Putamen (tissue), 1 donor: ENCODE measurements at places on chromosomes 5 and 9.

GRCh38 chr9:112120439-112120925, 54.6 kb downstream of the SUSD1 start:
- peak; percentile 76 for DNase-seq

DNA sequence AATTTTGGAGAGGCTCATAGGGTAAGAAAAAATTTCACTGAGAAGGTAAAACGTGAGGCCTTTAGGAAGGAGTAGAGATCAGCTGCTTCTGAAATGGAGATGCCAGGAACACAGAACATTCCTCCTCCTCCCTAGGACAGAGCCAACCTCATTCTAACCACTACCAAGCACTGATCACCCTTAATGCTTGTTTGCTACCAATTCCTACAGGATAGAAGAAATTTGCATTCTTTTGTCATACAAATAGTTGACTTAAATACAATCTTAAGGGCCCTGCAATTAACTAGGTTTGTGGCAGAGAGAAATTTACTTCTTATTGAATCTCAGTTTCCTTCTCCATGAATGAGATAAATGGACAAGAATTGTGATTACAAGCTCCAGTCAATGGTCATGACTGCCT, 780.2 kb upstream of the WWC1 start:
- no peak for DNase-seq

DNA sequence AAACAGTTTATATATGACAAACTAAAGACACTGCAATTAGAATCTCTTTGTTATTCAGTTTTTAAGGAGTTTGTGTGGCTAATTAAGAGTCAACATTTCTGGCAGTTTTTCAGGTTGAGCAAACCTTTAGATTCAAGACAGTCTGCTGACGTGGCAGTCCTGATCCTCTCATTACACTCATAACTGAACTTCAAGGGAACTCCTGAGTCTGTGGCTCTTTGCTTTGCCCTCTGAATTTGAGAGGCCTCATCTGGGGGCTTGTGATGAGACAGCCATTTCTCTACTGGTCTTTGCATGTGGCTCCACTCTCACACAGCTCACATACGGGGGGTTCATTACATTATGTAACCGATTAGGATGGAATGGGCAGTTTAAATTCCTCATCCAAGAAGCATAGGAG, 182.9 kb upstream of the MEF2C start:
- DNase-seq = no peak

DNA sequence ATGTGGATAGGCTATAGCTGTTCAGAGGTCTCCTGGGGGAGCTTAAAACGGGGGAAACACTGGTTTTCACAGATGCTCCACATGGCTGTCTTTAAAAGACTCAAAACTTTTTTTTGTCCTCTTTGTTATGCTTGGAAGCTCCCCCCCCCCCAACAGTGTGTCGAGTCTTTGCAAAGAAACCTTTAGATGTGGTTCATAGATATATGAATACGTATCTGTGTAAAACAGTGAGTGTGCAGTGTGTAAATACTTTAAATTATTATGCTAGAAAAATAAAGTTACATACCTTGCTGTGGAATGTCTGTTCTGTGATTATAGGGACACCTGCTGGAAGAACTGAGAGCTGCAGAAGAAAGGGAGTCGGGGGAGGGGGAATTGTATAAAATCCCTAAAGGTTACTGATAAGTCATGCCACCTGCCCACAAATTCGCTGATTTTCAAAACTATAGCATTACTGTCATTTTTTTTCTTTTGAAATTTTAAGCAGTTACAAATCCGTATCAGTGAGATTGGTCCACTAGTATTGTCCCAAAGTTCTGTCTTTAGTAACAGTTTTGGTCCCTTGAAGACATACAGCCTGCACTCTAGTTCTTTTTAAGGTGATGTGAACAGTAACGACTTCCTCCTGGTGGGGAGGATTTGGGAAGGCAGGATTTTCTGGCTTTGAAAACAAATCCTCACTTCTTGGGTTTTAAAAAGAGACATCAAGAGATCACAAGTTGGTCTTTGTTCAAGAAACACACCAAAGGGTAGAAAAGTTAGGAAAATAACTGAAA, 22.9 kb downstream of the RGMB start:
- DNase-seq = no peak

DNA sequence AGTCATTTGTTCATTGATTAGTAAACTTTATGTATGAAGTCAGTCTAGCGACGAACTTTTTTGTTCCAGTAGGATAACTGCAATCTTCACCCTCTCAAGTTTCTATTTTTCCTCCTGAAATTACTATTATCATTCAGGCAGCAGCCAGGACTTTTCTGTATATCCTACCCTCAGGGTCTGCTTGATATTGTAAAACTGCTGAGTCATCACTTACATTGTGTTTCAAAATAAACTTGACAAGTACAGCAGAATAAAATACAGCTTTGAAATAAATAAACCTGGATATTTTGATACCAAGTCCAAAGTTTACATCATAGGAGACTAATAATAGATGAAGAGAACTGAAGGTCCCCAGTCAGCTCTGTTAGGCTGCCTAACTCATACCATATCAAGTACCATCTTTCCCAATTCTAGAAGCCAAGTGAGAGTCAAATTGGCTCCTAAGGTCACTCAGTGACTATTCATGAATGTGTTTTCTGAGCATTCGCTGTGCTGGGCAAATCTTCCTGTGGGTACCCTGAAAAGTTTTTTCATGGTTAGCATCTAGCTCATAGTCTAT, 234.6 kb downstream of the PARP8 start:
- DNase-seq = no peak

DNA sequence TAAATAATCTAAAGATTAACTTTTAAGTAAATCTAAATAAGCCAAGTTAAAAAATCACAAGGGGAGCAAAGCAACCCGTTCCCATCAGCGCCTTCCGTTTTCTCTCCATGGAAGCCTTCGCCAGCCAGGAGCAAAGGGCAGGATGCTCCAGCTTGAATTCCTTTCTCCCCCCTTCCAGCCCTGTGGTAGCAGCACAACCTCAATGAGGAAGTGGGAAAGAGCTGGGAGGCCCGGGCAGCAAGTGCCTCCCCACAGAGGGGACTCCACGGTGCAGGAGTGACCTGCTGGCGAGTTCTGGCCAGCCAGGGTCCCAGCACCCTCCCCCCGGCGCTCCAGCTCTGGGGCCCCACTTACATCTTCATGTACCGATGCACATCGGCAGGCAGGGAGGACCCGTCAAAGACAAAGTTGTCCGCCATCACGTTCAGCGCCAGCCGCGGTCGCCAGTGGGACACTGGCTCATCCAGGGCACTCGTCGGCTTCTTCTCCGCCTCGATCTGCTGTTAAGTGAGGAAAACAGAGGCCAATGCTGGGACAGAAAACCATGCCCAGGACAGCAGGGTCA, 6.3 kb downstream of the CLPTM1L start:
- DNase-seq = no peak

GRCh38 chr5:150242251-150242894, 47.2 kb downstream of the CAMK2A start:
- DNase-seq = no peak

GRCh38 chr9:117952581-117952980, 248.4 kb downstream of the TLR4 start:
- DNase-seq = no peak

GRCh38 chr5:151270599-151270998, 17.6 kb downstream of the GM2A start:
- DNase-seq = no peak

GRCh38 chr5:24633715-24634325, 11.0 kb downstream of the CDH10 start:
- no peak for DNase-seq

DNA sequence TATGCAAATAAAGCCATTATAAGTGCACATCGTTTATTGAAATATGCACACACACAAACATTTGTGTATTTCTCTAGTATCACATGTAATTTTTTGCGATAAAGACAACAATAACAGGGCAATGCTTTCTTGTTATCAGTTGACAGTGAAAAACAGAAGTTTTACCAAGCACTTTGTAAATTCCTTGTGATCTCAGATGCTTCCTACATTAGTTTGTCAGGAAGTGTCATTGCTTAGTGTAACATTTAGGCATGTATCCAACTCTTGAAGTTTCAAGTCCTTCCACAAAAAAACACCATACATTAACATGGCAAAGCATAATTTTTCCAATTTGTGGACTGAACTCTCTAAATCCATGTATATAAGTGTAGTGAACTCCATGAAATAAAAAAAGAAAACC, 46.4 kb downstream of the MOCS2 start:
- DNase-seq = no peak

DNA sequence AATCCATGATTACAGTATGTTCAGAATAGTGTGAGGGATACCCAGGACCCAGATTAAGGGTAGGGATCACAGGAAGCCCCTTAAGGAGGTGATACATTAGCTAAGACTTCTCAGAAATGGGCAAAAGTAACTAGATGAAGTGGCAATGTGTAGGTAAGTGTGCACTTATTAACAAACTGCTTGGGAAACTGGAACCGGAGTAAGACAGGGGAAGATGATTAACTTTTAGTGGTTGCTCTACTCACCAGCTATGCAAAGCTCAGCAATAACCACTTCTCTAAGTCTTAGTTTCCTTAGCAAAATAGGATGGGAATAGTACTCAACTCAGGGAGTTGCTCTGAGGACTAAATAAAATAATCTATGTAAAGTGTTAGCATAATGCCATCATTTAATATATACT, 182.2 kb downstream of the MCTP1 start:
- no peak for DNase-seq

DNA sequence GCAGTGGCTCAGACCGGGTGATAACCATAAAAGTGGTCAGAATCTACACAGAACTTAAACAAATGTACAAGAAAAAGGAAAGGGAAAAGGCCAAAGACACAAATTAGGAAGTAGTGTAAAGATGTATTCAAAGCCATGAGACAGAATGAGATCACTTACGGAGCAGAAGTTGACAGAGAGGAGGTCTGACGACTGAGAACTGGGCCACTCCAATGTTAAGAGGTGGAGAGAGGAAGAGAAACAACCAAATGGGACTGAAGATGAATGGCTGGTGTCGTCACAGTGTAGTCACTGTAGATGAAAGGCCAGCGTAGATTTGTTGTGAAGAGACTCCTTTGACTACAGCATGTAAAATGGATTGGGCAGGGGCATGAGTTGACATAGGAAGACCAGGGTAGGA, 114.4 kb downstream of the DROSHA start:
- no peak for DNase-seq

- DNase-seq = no peak
Observed at GRCh38 chr5:168269937-168270330, 21.5 kb upstream of the WWC1 start.

- DNase-seq = no peak
Observed at GRCh38 chr5:2622866-2623265, 128.6 kb downstream of the IRX2 start.

DNA sequence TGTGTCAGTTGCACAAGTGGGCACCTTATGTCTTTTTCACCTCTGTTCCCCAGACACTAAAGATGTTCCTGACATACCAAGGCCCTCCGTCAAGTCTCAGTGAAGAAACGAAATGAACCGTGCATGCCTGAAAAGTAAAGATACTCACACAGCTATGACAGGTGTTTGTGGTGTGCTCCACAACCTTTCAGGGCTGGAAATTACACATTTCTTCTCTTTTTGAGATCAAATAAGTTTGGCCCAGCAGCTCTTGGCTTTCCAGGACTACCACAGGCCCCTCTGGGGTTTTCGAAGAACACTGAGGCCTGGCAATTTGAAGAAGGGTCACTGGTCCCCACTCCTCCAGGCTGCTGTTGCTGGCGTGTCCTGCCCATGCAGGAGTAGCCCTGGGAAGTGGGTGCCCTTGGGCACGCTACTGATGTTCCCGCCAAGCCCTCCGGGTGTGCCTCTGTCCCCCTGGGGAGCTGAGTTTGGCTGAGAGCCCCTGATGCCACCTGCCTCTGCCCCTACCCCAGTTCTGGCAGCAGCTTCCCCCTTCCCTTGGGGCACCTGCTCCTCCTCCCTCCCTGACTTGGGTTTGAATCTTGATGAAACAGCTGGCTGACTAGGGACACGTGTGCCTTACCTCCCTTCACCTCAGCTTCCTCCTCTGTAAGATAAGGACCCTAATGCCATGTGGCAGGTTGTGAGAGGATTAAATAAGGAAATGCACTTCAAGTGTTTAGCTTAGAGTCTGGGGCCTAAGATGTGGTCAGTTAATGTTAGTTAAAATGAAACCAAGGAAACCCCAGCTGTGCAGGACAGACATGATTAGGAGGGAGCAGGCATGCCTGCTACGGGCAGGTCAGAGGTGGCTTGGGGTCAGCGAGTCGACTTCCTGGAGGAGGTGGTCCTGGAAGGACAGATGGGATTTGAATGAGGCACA, 49.1 kb upstream of the GADD45G start:
- no peak for DNase-seq

DNA sequence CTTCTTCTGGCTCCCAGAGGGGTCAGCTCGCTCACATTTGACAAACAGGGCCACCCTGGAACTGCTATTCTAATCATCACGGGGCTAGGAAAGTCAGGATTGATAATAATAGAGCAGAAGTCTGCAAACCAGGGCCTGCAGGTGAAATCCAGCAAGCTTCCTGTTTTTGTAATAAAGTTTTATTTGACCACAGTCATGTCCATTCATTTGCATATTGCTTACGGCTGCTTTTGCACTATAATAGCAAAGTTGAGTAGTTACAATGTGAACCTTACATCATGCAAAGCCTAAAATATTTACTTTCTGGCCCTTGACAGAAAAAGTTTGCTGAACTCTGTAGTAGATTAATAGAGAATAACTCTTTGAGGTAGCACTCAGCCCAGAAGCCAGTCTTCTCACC, 63.2 kb upstream of the CTXN3 start:
- DNase-seq = no peak

DNA sequence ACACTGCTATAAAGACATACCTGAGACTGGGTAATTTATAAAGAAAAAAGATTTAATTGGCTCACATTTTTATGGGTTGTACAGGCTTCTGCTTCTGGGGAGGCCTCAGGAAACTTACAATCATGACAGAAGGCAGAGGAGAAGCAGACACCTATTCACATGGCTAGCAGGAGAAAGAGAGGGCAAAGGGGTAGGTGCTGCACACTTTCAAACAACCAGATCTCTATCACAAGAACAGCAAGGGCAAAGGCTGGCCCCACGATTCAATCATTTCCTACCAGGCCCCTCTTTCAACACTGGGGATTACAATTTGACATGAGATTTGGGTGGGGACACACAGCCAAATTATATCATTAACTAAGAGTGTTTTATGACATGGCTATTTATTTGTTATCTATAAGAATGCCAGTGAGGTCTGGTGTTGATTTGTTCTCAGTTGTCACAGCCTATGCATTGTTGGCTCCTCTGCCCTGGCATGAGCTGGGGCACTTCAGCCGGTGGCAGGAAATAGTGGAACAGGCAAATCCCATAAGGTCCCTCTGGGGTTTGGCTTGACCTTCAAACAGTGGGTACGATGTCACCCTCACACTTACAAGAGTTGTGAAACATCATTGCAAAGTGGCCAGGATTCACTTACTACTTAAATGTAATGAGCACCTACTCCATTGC, 44.1 kb downstream of the SPARC start:
- no peak for DNase-seq

DNA sequence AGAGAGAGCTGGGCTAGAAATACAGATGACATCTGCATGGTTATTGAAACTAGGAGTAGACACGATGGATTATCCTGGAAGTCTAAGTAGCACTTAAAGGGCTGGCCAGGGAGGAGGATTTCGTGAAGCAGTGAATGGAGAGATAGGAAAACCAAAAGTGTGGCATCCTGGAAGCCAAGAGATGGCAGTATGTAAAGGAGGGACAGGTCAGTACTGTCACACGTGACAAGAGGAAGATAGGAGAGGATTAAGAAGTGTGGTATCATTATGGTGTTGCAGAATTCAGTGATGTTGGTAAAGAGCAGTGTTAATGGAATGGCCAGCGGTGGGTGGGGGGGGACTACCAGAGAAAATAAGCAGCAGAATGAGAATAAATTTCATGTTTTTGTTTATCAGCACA, 11.7 kb downstream of the RAD23B start:
- DNase-seq = no peak
